ENCODE measurements at places on chromosomes 7 and 10.
A peak's percentile ranks its signal among the peaks of the same experiment; 100 is the strongest.

DNA sequence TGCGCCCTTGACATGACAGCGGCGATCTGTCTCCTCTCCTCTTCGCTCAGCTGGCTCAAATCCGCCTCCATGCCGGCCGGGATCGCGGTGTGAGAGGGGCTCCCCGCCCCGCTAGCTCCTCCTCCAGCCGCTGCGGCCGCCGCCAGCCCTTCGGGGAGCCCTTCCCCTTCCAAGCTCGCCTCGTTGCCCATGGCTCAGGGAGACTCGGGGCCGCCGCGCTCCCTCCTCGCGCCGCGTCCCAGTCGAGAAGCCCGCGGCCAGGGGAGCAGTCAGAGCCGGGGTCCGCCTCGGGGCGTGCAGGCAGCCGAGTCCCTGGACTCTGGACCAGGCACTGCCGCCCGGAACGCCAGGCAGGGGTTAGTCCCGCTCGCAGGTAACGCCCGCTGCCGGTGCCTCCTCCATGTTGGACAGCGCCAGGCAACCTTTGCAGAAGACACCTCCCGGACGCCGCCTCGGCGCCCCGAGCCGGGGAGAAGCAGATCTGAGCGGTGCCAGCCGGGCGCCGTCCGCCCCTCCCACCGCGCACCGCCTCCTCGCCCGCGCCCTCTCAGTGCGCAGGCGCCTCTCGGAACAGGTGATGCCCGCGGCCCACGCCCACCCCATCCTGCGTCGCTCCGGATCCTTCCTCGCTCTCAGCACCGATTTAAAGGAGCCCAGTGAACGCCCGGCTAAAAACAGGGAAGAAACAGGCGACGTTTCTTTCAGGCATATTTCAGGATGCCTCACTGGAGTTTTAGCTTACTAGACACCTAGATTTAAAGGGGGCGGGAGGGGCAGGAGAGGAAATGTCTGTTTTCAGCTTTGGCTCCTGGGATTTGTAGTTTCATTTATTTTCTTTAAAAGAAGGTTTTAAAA lies at the start of gene PCLO:
Gene PCLO (minus strand): TSS at position 483 of the 855 bp plus-strand sequence. CDS start 292 bp downstream, at position 191.
- peak; percentile 67 for DNase-seq

GRCh38 chr7:21142081-21142480 lies 285.8 kb upstream of the SP4 start:
- DNase-seq = no peak

GRCh38 chr7:48760528-48761265 lies 163.7 kb upstream of the CDC14C start:
- DNase-seq = no peak

DNA sequence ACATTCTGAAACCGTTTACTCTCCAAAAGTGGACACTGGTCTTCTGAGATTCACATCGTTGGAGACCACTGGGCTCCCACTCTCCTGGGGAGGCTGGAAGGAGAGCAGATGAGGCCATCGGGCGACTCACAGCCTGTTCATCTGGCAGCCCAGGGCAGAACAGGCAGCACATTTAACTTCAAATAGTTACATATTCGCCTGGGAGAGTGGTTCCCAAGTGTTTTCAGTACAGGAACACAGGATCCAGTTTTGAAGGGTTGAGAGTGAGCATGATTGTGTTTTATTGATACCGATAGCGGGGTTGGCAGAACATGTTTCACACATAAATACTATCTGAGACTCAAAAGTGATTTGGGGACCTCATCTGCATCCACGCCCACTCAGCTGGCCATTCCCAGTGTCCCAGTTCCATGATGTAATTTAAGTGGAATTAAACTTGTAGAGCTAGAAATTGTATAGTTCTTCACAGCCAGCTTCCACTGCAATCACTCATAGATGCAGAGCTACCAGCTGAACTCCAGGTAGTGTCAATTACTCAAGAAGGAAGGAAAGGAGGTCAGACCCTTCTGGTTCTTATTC lies 22.8 kb upstream of the PNLIP start:
- no peak for DNase-seq

- DNase-seq = no peak
These were observed 10.2 kb downstream of the MYL10 start for GRCh38 chr7:101618916-101619315.
